ENCODE measurements at places on chromosomes 7 and 10.
A peak's percentile ranks its signal among the peaks of the same experiment; 100 is the strongest.

- peak; percentile 92 for DNase-seq
These were observed 309.1 kb downstream of the MDFIC start for GRCh38 chr7:115230882-115231571.

DNA sequence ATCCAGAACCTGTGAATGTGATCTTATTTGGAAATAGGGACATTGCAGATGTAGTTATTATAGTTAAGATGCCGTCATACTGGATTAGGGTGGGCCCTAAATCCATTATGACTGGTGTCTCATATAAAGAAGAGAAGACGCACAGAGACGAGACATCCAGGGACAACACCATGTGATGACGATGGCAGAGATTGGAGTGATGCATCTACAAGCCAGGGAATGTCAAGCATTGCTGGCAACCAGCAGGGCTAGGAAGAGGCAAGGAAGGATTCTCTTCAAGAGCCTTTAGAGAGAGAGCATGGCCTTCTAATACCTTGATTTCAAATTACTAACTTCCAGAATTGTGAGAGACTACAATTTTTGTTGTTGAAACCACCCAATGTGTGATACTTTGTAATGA is 345.8 kb downstream of the PTEN start:
- DNase-seq, result no peak

DNA sequence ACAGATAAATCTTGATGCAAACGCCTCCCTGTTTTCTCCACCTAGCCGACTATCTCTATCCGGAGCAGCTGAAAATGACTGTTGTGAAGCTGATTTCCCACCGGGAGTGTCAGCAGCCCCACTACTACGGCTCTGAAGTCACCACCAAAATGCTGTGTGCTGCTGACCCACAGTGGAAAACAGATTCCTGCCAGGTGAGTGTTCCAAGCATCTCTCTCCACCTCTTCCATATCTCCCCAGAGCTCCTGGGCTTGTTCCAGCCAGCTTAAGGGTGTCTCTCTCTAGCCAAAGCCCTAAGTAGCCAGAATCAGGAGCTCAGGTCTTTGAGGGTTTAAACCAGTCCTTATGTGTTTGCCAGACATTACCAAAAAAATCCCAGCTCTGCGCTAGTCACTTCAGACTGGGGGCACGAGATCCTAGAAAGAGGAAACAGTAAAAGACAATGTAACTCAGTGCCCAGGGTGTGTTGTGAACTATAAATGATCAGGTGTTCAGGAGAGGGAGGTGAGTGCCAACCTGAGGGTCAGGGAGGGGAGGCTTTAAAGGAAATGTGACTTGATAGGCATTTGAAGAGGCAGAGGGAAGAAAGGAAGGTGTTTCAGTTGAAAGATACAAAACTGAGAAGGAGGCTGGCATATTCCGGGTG is 4.4 kb downstream of the PLAU start:
- no peak for DNase-seq

- DNase-seq, result no peak
These were observed 42.9 kb upstream of the SYPL1 start for GRCh38 chr7:106155027-106155426.

- no peak for DNase-seq
These were observed 5.5 kb downstream of the RBM20 start for GRCh38 chr10:110649347-110650264.

- no peak for DNase-seq
These were observed 23.4 kb upstream of the ABCB4 start for GRCh38 chr7:87498893-87499292.

DNA sequence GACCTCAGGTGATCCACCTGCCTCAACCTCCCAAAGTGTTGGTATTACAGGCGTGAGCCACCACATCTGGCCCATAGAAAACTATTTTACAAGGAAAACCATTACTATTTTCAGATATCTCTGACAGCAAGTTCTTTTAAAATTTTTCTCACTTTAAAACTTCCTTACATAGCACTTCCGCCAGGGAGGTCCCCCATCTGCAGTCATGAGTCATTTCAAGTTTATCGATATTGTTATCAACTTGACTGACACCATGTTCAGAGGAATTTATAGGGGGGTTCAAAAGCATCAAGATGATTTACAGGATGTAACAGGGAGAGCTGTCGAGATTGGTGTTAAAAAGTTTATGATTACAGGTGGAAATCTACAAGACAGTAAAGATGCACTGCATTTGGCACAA is 88.8 kb downstream of the NRBF2 start:
- no peak for DNase-seq
